ENCODE measurements at places on chromosomes 16 and 17.

DNA sequence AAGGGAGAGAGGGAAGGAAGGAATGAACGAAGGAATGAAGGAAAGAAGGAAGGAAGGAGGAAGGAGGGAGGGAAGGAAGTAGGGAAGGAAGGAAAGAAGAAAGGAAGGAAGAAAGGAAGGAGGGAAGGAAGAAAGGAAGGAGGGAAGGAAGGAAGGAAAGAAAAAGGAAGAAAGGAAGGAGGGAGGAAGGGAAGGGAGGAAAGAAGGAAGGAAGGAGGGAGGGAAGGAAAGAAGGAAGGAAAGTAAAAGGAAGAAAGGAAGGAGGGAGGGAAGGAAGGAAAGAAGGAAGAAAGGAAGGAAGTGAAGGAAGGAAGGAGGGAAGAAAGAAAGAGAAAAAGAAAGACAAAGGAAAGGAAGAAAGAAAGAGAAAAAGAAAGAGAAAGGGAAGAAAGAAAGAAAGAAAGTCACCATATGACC, 442.4 kb downstream of the RBFOX1 start:
- DNase-seq, result no peak

DNA sequence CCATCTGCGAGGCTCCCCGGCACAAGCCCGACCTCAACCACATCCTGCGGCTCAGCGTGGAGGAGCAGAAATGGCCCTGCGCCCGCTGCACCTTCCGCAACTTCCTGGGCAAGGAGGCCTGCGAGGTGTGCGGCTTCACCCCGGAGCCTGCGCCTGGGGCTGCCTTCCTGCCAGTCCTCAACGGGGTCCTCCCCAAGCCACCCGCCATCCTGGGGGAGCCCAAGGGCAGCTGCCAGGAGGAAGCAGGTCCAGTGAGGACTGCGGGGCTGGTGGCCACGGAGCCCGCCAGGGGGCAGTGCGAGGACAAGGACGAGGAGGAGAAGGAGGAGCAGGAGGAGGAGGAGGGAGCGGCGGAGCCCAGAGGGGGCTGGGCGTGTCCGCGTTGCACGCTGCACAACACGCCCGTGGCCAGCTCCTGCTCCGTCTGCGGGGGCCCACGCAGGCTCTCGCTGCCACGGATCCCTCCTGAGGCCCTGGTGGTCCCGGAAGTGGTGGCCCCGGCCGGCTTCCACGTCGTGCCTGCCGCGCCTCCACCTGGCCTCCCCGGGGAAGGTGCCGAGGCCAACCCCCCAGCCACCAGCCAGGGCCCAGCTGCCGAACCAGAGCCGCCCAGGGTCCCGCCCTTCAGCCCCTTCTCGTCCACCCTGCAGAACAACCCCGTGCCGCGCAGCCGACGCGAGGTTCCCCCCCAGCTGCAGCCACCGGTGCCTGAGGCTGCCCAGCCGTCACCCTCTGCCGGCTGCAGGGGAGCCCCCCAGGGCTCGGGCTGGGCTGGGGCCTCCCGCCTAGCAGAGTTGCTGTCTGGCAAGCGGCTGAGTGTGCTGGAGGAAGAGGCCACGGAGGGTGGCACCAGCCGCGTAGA, 13.1 kb upstream of the PRR35 start:
- no peak for DNase-seq

GRCh38 chr16:81453091-81453728, 8.6 kb downstream of the CMIP start:
- no peak for DNase-seq

GRCh38 chr16:118857-119256, 19.6 kb downstream of the NPRL3 start:
- no peak for DNase-seq

DNA sequence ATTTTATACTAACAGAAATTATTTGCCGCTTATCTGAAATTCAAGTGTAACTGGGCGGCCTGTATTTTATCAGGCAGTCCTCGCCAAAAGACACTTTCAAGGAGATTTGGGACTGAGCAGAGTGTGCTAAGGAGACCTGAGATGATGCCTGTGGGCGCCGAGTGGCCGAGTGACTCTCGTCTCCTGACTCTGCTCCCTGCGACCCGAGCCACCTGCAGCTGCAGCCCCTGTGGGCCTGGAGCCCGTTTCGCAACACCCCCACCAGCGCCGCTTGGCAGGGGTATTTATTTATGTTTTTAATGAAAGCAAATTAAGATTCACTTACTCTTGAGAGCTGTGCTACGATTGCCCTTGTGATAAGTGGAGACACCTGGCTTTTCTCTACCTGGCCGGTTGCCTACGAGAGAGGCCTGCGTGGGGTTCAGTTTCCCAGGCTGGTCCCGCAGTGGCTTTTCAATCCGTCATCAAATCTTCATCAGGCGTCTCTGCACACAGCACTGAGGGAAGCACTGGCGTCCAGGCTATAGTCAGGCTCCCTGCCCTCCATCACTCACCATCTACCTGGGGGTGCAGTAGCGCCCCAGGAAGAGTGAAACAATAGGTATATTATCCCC, 124.0 kb downstream of the SEC14L1 start:
- DNase-seq, result no peak

All from urinary bladder (tissue), 4 donors.